ENCODE measurements at places on chromosomes 2 and 18. TPM values are rescaled to one million over a fixed set of nuclear protein-coding genes. Genes with fewer than 3 reads are reported as not detected.

GRCh38 chr2:105390454-105390853 is 8.4 kb downstream of the FHL2 start:
- DNase-seq, result no peak

Gene UPP2
- not detected for total RNA-seq

- no peak for DNase-seq
Measured at GRCh38 chr2:165766326-165766927, 27.6 kb downstream of the GALNT3 start.

GRCh38 chr2:240894836-240895558 is 959 bp downstream of the MAB21L4 start:
- peak; percentile 68 for DNase-seq

Gene DNAJC5G
- not detected for total RNA-seq

DNA sequence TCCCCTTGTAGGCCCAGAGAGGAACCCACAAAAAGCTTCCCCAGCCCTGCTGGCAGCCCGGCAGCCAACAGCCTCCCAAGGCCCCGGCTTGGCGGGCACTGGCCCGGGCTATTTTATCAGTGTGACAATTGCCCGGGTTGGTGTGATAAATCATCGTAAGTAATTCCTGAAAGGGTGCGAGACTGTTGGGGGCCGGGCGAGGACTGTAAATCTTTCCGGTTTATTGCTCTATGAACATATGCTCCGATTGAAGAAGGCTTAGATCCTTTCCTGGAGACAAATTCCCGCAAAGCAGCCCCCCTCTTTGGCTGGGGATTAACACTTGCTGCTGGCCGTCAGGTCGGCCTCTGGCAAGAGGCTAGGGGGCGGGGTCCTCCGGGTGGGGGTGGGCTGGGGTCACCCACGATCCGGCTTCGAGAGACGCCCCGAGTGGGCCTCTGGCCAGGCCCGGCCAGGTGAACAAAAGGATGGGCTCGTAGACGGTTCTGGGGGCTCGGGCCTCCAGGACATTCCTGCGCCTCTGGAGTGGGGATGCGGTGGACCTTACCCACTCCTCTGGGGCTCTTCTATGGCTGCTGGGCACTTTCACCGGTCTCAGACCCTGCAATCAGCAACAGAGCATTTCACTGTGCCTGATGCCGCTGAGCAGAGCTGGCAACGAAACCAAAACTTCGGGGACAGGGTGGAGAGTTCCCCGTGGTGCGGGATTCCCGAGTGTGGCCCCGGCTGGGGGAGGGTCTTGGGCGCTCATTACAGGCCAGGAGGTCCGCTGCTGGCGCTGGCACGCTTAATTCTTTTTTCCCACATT is 2.0 kb downstream of the HOXD3 start:
- no peak for DNase-seq
